Mammary epithelial cell (primary cell): ENCODE measurements at places on chromosomes 13 and 19. TPM values are rescaled to one million over a fixed set of nuclear protein-coding genes. Genes with fewer than 3 reads are reported as not detected.
A peak's percentile ranks its signal among the peaks of the same experiment; 100 is the strongest.

- DNase-seq = no peak
Observed at GRCh38 chr13:48391257-48391656, 21.7 kb downstream of the LPAR6 start.

- DNase-seq = no peak
Observed at GRCh38 chr13:35714121-35714520, 237.6 kb upstream of the MAB21L1 start.

- peak; percentile 34 for DNase-seq
Observed at GRCh38 chr13:57624565-57625435, 6.7 kb upstream of the PCDH17 start.

- no peak for DNase-seq
Observed at GRCh38 chr19:8642561-8642960, 12.1 kb downstream of the NFILZ start.

- peak; percentile 72 for DNase-seq
Observed at GRCh38 chr19:13172346-13173138, 22.3 kb downstream of the IER2 start.

Gene ARHGAP33
- 8.3 TPM for polyA plus RNA-seq

Gene KIR2DL1
- not detected for polyA plus RNA-seq

Gene OSCAR
- not detected for polyA plus RNA-seq

Gene DNAAF3
- 1.3 TPM for polyA plus RNA-seq
